NCI-H1436 (cell line): ENCODE measurements at places on chromosomes 7 and 10.

GRCh38 chr10:3780021-3780770 lies 4.8 kb downstream of the KLF6 start:
- DNase-seq, result no peak

DNA sequence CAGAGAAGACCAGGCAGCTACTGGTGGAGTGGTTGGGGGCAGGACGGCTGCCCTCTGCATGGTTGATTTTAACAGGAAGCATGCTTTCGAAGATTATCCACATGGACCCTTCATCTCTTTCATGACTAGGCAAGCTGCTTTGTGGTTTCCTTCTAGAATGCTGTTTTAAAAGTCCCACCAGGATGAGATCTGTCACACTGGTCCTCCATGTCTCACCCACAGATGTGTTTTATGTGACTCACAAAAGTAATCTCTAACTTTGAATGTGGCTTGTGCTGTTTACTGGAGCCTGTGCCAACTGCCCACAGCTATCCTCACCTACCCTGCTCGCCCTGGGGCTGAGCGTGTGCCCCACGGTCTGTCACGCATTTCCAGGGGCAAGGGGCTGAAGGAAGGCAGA lies 188.8 kb downstream of the GFRA1 start:
- DNase-seq, result no peak

DNA sequence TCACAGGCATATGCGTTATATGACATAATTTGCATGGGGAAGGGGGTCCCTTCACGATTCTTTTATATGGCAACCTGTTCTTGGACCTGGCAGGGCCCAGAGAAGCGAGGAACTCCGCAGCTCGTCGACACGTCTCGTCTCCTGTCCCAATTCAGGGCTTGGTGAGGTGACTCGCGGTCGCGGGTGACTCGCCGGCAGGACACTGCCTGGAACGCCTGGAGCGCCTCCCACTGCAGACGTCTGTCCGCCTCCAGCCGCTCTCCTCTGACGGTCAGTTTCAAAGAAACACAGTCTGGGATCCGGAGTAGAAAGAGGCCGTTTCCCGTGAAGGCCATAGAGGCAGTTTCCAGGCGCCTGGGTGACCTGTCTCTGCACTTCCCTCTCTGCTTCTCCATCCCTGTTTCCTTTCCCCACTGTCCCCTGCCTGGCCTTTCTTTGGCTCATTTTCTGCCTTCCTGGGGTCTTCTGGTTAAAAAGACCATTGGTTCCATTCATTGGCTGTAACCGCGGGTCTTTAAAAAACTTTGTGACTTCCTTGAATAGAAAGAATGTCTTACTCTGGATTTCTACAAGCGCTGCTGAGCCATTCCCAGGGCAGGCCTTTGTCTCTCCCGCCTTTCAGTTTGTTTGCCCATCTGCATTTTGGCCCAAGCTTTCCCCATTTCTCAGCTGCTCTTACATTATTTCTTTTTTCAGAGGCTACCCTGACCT lies 1.2 kb downstream of the UPP1 start:
- DNase-seq, result no peak

DNA sequence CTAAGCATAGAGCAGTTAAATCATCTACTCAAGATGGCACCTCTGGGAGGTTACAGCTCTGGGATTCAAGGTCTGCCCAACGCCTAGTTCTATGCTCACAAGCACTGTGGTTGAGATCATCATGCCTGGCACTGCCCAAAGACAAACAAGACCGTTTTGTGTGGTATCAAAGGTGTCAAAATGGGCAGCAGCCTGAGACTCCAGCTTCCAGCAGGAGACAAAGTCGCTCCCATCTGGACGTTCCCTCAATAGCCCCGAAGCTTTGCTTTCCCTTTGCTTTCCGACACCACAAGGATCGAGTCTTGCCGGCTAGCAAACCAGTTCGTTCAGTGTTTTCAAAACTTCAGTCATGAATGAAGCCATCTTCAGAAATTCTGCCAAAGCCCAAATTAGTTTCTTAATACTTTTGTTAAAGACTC lies 5.1 kb downstream of the HABP2 start:
- DNase-seq, result no peak

- DNase-seq, result no peak
Measured at GRCh38 chr7:78959477-78959876, 494.0 kb downstream of the MAGI2 start.

- DNase-seq, result no peak
Measured at GRCh38 chr7:156162451-156162850, 350.2 kb upstream of the SHH start.
